ENCODE measurements at places on chromosomes 2 and 18.

GRCh38 chr2:238967031-238967977 lies 119.4 kb downstream of the TWIST2 start:
- DNase-seq = no peak

DNA sequence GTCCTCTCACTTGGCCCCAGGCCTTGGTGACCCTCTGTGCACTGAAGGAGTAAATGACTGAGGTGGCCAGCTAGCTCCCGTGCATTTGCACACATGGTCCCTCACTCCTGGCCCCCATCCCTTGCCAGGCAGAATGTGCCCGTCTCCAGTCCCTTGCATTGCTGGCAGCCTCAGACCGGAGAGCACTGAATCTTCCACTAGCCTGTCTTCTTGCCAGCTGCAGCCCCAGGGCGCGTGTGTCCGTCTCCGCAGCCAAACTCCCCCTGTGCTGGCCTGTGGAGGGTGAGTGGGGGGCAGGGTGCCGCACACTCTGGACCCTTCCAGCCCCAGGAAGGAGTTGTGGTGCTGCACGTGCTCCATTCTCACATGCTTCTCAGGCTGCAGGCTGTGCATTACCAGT lies 35.9 kb downstream of the INPP4A start:
- no peak for DNase-seq

- DNase-seq = no peak
These were observed 5.0 kb downstream of the SPIRE1 start for GRCh38 chr18:12652861-12653401.

DNA sequence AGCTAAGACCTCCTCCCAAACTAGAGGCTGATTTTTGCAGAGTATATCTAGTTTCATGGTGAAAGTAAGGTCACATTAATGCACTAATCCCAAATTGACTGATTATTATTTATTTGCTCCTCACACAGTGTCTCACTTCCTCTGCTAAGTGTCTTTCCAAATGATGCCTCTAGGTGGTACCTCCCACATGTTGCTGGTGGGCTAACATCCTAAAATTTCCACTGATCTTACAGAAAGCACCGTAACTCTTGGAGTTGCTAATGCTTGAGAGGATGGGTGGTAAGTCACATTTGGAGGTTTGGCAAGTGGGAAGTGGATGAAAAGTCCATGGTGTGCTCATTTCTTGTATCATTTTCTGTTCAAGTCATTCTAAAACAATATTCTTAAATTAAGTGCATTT lies 428.7 kb upstream of the GYPC start:
- DNase-seq = no peak

- DNase-seq = no peak
These were observed 52.0 kb downstream of the IL1RL2 start for GRCh38 chr2:102238778-102239177.

GRCh38 chr2:146370826-146371225 lies 1474.0 kb upstream of the ACVR2A start:
- no peak for DNase-seq

GRCh38 chr2:96934831-96935540 lies 51.4 kb downstream of the FAM178B start:
- DNase-seq = no peak

- no peak for DNase-seq
These were observed 7.6 kb downstream of the NMUR1 start for GRCh38 chr2:231522418-231523180.

GRCh38 chr2:203535078-203535783 lies at the start of gene RAPH1:
Gene RAPH1 (minus strand): TSS chr2:203535301. CDS start chr2:203495353, 39,948 bp downstream.
- DNase-seq = peak; percentile 70

DNA sequence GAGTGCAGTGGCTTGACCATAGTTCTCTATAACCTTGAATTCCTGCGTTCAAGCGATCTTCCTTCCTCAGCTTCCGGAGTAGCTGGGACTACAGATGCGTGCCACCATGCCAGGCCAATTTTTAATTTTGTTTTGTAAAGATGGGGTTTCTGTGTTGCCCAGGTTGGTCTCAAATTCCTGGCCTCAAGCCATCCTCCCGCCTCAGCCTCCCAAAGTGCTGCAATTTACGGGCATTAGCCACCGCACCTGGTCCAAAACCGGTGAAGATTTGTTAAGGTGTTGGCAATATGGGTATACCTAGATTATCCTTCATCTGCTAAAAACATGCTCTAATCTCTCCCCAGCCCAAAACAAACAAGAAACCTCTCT lies 1.3 kb upstream of the EIF2AK3 start:
- no peak for DNase-seq

- DNase-seq = no peak
These were observed 19.5 kb downstream of the MRPL44 start for GRCh38 chr2:223976635-223977226.

DNA sequence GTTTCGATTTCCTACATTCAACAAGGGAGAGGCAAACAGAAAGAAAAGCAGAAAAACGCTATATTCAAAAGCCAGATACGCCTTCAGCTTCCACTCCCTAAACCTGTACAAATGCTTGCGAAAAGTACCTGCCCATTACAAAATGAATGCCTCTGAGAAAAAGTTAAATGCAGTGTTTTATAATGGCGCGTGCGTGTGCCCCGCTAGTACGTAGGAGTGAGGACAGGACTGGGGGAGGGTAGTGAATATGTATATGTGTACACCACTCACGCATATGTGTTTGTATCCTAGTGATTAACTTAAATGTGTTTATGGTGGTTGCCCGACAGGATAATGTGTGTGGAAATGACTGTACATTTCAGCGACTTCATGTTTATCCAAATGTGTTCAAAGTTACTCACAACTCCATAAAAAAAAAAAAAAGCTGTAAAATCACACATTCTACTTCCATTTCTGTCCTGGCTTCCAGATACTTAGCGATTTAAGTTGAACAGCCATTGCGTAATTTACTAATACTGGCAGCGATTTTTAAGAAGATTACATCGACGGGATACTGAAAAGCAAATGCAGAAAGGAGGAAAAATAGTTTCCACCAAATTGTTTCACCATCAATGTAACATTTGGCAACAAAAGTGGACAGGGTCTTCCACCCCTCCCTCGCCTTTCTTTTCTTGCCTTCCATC lies 1.3 kb downstream of the NEUROD1 start:
- DNase-seq = no peak

- peak; percentile 10 for DNase-seq
These were observed 89.3 kb downstream of the PDE11A start for GRCh38 chr2:177983183-177983788.

- no peak for DNase-seq
These were observed 26.7 kb downstream of the STARD6 start for GRCh38 chr18:54330768-54331548.

- DNase-seq = no peak
These were observed 14.5 kb upstream of the NXPH2 start for GRCh38 chr2:138794724-138795123.

- DNase-seq = no peak
These were observed 3.2 kb upstream of the PDK1 start for GRCh38 chr2:172552547-172553291.

DNA sequence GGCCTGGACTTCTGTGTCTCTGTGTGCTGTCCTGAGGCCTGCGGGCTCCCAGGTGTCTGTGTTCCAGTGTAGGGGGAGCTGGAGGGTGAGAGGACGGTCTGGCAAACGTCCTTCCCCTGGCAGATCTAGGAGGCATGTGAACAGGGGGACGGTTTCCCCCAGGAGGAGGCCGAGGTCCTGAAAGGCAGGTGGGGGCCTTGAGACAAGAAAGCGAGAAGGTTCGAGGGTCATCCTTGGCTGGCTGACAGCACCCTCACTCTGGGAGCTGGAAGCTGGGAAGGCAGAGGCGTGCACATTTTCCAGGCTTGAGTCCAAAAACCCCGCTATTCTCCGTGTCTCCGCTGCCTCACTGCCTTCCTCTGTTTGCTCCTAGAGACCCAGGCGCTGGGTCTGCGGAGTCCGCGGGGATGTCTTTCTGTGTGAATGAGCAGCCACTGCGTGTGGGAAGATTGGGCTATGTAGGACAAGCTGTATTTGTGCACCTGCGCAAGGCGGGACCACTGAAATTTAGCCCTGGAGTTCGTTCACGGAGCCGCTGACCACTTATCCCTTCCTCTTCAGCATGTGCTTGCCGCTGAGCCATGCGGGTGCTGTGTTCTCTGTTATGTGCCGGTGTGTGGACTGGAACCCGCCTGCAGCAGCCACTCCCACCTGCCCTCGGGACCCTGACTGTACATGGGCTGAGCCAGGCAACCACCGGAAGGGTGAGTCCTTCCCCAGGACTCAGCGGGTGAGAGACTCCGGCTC lies 43.7 kb downstream of the TWIST2 start:
- no peak for DNase-seq

DNA sequence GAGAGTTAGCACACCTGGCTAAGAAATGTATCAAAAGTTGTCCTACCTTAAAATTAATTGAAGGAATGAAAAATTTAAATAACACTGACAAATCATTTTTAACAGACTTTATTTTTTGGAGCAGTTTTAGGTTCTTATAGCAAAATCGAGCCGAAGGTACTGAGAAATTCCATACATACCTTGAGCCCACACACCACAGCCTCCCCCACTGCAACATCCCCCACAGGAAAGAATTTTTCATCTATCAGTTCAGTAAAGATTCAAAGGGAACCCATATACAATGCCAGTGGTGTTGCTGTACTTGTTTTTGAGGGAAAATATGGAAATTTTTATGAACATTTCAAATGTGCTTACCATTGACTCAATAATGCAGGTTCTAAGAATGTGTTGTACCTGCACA lies 169.8 kb upstream of the HS6ST1 start:
- DNase-seq = no peak

DNA sequence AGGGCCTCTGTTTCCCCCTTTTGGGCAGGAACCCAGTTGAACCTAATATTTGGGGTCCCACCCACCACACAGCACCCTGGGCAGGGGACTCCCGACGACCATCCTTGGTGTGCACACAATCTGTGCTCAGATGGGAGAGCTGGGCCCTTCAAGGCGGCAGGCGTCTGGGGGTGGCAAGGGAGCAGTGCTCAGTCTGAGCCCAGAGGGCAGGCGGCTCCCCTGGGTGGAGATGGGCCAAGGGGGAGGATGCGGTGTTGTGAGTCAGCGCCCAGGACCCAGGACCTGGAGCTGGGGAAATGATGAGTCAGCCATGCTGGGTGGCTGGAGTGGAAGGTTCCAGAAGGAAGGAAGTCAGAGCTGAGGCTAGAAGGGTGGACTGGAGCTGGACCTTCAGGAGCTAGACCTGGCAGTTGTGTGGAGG lies 3.8 kb downstream of the PROM2 start:
- no peak for DNase-seq

- no peak for DNase-seq
These were observed 286.2 kb upstream of the LRP1B start for GRCh38 chr2:142416996-142417395.

- no peak for DNase-seq
These were observed 2.6 kb downstream of the BOD1L2 start for GRCh38 chr18:57149531-57149930.

DNA sequence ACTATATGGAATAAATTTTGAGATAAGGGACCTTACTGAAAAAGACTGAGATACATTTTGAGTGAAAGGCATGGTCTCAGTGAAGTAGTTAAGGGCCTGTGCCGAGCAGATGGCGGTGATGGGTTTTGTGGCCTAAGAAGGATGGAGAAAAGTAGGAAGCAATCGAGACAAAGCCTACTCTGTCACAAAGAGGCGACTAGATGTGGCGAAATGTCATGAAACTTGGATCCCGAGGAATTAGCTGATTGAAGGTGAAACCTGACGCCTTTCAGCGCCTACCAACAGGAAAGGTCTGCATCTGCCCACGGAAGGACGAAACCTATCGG lies 558 bp upstream of the CEP192 start:
- no peak for DNase-seq

DNA sequence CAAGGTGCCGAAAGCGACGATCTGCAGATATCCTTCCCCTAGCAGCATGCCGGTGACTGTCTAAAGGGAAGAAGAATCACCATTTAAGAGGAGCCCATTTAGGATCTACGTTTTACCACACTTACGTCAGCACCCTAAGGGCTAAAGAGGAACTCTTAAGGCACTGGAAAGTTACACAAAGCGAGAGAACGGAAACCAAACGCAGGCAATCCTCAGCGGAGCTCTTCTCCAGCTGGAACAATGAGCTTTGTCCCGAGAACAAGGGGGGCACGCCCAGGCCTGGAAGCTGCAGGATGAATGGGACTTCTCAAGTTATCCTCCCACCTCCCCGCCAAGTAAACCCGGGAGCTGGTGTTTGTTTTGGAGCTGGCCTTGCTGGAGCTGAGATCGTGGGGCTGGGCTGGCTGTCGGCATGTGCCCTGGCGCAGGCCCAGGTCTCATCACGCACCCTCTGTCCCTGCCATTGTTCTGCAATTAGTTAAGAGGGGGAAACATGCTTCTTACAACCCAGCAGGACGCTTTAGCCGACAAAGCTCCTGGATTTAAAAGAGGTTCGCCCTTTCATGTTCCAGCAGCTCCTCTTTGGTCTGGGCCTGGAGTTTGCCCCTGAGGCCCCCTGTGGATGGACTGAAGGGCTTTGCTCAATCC lies 36.4 kb downstream of the PXDN start:
- DNase-seq = no peak

- no peak for DNase-seq
These were observed 273.1 kb downstream of the TSN start for GRCh38 chr2:122028371-122029100.

GRCh38 chr2:108877506-108877905 lies 90.9 kb downstream of the CCDC138 start:
- DNase-seq = no peak

GRCh38 chr18:32934201-32934600 lies 161.4 kb upstream of the KLHL14 start:
- DNase-seq = no peak

DNA sequence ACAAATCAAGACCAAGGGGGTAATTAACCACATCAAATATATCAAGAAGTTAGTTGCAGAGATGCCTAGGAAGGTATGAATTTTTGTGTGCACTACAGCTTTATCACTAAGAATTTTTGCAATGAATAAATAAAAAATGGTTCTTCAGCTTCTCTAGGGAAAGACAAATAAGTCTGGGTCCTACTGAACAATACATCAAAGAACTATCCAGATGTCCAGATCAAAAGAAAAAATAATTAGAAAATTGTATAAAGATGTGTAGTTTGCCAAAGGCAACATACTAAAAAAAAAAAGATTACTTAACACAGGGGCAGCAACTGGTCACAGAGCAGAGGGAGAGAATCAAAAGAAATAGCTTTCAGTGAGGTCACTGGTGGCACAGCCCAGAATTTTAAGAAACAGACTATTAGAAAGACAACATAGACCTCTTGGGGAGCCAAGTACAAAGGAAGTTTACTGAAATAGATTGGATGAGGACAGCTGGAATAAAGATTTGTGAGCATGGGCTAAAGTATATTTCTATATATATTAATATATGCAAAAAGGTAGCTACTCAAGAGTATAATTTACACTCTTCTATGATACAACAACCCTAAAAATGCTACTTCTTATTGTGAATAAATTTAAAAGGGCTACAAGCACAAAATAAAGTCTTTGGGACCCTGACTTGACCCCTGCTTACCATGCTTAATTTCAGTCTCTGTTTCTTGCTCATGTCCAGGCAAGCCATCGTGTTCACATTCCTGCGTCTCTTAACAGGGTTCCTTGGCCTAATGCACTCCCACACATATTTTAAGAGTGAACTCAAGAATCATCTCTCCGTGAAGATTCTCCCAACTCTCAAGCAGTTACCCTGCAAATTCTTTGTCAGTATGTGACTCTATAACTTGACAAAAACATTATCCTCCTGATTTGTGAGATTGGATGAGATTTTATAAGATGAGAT lies 99.0 kb upstream of the GRB14 start:
- DNase-seq = no peak

Measured in neural crest cell (in vitro differentiated cells).